MM.1S (cell line): ENCODE measurements at places on chromosomes 4 and X.

DNA sequence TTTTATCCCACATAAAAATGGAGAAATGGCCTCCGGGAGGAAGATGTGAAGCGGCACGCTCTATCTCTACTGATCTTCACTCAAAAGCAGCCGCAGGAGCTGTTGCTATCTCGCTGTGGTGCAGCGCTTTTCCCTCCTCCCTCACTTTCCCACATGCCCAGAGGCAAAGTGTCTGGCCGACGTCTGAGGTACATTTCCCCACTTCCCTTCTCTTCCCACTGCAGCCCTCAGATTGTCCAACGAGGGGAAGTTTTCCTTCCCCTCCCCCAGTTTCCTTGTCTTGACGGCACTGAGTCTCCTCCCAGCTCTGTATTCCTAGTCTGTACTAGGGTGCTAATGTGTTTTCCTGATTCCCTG lies 660 bp upstream of the COL25A1 start:
- no peak for DNase-seq

- DNase-seq, result no peak
Observed at GRCh38 chr4:52780206-52780605, 29.0 kb upstream of the ERVMER34-1 start.

DNA sequence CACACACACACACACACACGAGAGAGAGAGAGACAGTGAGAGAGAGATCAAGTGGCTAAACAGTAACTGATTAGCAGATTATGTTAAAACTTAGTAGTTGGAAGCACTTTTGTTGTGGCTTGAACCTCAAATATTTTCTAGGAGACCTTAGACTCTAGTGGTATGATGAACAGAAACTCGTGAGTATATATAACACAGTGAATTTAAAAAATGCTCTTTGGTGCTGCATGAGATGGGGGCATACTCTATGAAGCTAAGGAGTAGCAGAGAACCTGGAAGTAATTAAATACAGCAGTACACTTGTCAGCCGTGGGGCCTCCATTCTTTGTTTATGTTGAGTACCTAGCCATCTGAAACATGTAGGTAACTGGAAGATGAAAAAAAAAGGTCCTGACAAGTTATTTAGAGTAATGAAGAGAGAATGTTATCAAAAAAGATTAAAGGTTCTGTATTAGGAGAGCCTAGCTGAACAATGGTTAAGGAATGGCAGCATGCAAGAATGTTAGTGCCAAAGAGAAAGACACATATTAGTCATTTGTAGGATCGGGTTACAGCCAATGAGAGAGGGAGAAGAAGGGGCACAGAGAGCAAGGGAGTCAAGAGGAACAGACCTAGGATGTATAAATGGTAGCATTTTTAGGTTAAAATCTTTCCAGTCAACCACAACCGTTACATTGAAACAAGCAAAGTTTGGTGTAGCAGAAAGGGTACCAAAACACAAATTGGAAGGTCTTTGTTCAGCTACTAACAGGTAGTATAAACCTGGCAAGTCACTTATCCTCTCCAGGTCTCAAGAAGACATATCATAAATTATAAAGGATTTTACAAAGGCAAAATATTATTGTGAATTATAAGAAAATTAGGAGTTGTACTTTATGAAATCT lies 316.7 kb upstream of the DIPK2B start:
- DNase-seq, result no peak

DNA sequence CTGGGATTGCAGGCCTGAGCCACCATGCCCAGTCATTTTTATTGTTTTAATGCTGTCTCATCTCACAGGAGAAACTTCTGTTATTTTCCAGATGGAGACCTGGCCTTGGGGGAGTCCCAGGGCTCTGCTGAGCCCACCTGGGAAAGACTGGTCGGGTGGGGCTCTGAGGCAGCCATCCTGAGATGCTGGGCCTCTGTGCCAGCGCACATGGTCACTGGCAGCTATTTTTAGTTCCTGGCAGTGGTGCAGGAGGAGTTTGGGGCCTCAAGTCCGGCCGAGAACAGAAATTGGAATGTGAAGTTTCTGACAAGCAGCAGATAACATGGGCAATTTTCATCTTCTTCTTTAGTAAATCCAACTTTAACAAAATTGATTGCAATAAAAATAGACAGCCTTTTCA lies 44.5 kb downstream of the SORCS2 start:
- no peak for DNase-seq

- no peak for DNase-seq
Observed at GRCh38 chr4:40241026-40241425, 44.2 kb downstream of the RHOH start.

DNA sequence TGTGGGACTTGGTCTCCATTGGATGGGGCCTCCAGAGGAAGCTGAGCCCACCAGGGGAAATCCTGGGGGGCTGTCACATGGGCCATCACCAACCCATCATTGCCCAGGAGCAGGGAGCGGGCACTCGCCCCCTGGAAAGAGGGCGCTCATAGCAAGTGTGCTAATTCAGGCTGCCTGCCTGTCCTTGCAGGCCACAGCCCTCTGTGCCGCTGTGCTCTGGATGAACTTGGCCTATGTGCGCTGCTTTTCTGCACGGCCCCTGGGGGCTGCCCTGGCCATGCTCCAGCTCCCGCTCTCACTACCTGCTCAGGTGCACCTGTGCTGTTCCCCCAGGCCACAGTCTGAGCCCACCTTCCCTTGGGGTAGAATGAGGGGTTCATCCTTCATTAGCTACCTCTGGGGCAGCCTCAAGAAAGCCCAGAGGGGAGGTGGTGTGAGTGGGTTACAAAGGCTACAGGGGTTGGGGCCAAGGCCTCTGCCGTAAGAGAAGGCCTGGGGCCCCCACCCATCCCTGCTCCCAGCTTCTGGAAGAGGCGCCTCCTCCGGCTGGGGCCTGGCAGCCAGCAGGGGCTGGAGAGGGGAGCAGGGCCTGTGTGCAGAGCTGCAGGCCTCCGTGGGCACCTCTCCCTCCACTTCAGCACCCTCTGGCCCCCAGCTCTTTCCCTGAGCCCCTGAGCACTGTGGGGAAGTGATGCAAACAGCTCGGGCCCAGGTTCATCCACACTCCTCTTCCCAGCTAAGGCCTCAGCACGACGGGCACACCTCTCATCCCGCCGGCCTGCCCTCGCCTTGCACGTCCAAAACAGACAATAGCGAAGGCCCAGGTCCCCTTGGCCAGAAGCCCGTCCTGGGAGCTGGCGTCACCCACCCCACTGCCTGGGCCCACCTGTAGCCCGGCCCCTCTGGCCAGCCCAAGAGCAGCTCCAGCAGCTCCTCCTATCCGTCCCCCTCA lies 8.9 kb downstream of the CFAP99 start:
- DNase-seq, result no peak

GRCh38 chr4:35461931-35462659 lies 782.2 kb downstream of the ARAP2 start:
- DNase-seq, result peak; percentile 27

GRCh38 chr4:100278567-100278966 lies 88.3 kb upstream of the DDIT4L start:
- no peak for DNase-seq

DNA sequence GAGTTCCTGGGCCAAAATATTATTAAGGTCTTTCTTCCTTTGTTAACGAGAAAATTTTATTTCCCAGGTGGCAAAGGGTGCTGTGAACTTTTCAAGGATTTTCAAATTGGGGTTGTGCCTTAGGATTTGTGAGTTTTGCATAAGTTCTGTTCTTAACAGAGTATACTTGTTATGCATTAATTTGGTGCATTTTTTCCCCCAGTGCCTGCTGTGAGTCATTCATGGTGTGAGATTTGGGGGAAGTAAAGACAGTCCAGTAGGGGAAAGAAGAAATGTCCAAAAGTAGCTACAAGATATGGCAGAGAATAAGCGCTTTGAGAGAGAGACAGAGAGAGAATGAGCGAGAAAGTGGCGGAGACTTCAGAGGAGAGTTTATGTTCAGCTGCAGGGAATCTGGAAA lies 239.2 kb downstream of the ARHGAP10 start:
- DNase-seq, result no peak

- DNase-seq, result no peak
Observed at GRCh38 chr4:131426023-131426758, 1722.9 kb upstream of the PCDH10 start.

DNA sequence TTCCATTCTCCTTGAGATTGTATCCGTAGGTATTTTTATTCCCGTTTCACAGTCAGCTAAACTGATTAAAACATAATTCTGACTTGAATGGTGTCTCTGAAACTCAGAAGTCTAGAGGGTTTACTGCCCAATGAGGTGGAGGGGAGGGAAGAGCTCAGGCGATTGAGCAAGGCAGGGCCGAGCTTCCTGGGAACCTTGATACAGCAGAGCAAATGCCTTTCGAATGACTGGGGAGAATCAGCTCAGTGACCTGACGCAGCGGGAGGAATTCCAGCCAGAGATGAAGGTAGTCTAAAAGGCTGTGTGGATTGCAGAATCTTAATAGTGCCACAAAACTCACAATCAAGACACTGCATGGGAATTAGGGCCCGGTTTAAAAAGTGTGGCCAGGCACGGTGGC lies 233.6 kb downstream of the EVC2 start:
- no peak for DNase-seq

- DNase-seq, result no peak
Observed at GRCh38 chr4:38762560-38762959, 20.2 kb downstream of the TLR10 start.

DNA sequence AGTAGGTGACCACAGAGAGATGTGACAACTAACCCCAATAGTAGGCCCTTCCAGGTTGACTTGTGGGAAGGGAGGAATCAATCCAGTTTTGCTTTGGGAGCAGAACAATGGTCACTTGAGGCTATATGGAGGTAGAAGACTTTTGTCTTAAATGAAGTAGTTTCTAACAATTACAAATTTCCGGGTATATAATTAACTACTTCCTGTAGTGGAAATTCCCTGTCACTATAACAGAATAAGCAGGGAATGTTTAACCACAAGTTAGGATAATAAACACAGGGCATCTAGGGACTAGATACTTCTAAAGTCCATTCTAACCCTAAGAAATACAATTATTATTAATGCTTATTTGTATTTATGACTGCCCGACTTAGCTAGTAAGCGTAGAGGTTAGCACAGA lies 99.0 kb upstream of the TRPC3 start:
- no peak for DNase-seq

GRCh38 chr4:176631611-176632010 lies 161.1 kb downstream of the VEGFC start:
- no peak for DNase-seq
